C1 segment of cervical spinal cord (tissue), 14 donors: ENCODE measurements at places on chromosomes 2 and 18.

- no peak for DNase-seq
These were observed 271.4 kb upstream of the NCKAP5 start for GRCh38 chr2:133839677-133840076.

DNA sequence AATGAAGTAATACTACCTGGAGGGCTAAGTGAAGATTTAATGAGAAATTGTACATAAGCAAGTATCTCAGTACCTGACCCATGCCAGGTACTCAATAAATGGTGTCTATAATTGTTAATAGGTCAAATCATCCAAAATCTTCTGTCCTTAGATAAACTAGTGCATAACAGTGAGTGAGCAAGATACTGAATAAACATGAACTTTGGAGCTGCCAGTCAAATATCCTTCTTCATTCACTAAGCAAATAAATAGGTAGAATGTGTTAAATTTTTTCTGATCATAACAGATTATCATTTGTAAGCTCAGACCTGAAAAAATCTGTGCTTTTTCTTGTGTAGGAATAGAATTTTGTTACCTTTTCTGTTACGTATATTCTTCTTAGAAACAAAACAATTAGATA is 39.6 kb downstream of the RAB3GAP1 start:
- no peak for DNase-seq

- no peak for DNase-seq
These were observed 51.3 kb downstream of the LIPG start for GRCh38 chr18:49613141-49613640.

DNA sequence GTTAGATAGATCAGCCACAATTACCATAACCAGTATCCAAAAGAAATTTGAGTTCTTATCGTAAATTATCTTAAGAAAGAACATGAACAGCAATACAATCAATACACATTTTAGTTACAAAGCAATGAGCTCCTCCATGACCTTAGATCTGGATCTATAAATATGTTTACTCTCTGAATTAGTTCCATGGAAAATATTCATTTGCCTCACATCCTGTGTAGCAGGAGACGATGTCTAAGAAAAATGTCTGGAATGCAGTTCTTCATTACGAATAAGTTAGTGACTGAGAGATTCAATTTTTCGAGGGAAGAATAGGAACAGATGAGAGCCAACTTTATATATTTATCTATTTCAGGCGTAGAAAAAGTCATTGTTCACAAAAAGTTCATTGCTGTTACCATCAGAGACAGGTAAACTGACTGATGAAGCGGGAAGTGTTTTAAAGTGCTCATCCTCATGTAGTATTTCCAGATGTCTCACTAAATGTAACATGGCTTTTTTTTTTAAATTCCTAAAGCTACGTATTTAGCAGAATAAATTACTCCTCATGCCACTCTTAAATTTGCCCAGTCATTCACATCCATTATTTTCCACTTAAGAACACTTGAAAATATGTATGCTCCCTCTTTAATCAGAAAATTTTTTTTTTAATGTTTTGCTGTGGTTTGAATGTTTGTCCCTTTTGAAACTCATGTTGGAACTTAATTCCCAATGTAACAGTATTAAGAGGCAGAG is 106.5 kb upstream of the SCN1A start:
- no peak for DNase-seq

GRCh38 chr18:68431922-68432198 is 283.0 kb downstream of the TMX3 start:
- no peak for DNase-seq

DNA sequence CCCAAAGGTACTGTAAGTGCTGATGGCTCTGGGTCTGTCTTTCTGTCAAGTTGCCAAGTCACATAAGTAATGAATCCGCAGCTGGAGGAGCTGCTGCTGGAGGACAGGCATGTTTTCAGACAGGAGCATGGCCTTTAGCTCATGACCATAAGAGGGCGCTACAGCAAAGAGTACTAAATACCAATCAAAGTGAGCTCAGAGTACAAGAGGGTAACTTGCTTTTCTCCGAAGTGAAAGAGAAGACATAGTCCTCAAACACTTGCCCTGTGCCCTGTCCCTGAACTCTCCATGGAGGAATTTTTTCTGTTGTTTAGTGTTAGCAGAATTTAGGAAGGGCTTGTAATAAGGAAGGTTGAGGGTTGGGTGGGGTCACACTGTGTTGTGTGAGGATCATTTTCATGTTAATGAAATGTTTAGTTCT is 58.0 kb upstream of the EML6 start:
- no peak for DNase-seq
